ENCODE measurements at places on chromosomes 1 and 21.

GRCh38 chr1:198771563-198772153, 132.8 kb downstream of the PTPRC start:
- DNase-seq, result no peak

GRCh38 chr1:112397841-112398240, 1.8 kb downstream of the CTTNBP2NL start:
- no peak for DNase-seq

- no peak for DNase-seq
These were observed 63.3 kb downstream of the ASH1L start for GRCh38 chr1:155499263-155499662.

- DNase-seq, result no peak
These were observed 32.0 kb downstream of the NTPCR start for GRCh38 chr1:232982238-232982944.

DNA sequence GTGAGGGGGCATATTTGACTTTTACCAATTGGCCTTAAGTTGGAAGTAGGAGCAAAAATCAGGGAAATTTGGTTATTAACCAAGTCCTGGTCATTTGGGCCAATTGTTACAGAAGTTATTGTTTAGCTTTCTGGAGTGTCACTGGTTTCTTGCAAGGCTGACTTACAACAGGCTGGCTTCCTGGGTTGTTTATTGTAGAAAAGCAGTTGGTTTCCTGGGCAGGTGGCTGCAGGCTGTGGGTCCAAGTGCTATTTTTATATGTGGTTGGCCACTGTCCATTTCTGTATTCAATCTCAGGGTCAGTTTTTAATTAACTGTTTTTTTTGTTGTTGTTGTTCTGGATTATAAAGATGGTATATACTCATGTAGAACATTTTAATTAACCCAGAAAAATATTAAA, 174.1 kb downstream of the KCNJ6 start:
- no peak for DNase-seq
